ENCODE measurements at places on chromosomes 2 and 18. TPM values are rescaled to one million over a fixed set of nuclear protein-coding genes. Genes with fewer than 3 reads are reported as not detected.

The STPG4 gene
- polyA plus RNA-seq, result 0.14 TPM

The SLC23A3 gene
- 0.53 TPM for polyA plus RNA-seq

The TRABD2A gene
- 30.2 TPM for polyA plus RNA-seq

The ACAA2 gene
- polyA plus RNA-seq, result 33.8 TPM

The PRKAG3 gene
- not detected for polyA plus RNA-seq

The DNAJC5G gene
- polyA plus RNA-seq, result not detected

The CTLA4 gene
- polyA plus RNA-seq, result not detected

The SCN7A gene
- polyA plus RNA-seq, result 7.0 TPM

The C1GALT1C1L gene
- polyA plus RNA-seq, result 0.51 TPM

The DTYMK gene
- polyA plus RNA-seq, result 28.4 TPM

The RUFY4 gene
- not detected for polyA plus RNA-seq

The SRD5A2 gene
- not detected for polyA plus RNA-seq

The TAF4B gene
- 0.40 TPM for polyA plus RNA-seq

The BOLA3 gene
- polyA plus RNA-seq, result 28.1 TPM

The EPB41L3 gene
- 45.0 TPM for polyA plus RNA-seq

The ZC3H15 gene
- 70.6 TPM for polyA plus RNA-seq

The AGBL5 gene
- 41.6 TPM for polyA plus RNA-seq

The CHRNG gene
- polyA plus RNA-seq, result not detected

The CYRIA gene
- polyA plus RNA-seq, result 3.7 TPM

The NGEF gene
- 0.07 TPM for polyA plus RNA-seq

The NAT8 gene
- not detected for polyA plus RNA-seq

The ZNF513 gene
- polyA plus RNA-seq, result 11.1 TPM

The PFN4 gene
- polyA plus RNA-seq, result 0.52 TPM

The AMER3 gene
- not detected for polyA plus RNA-seq

The TLK1 gene
- 28.3 TPM for polyA plus RNA-seq

The EIF5B gene
- 25.2 TPM for polyA plus RNA-seq

The ADCYAP1 gene
- not detected for polyA plus RNA-seq

The APOB gene
- not detected for polyA plus RNA-seq

The MREG gene
- 2.3 TPM for polyA plus RNA-seq

The GLI2 gene
- polyA plus RNA-seq, result 5.2 TPM

The CNGA3 gene
- polyA plus RNA-seq, result not detected

The ZNF397 gene
- 9.7 TPM for polyA plus RNA-seq

The PPP1R1C gene
- polyA plus RNA-seq, result 0.41 TPM

The PLGLB1 gene
- polyA plus RNA-seq, result 0.56 TPM

The MOCOS gene
- 5.1 TPM for polyA plus RNA-seq

The FTCDNL1 gene
- polyA plus RNA-seq, result 0.10 TPM

The CD302 gene
- polyA plus RNA-seq, result 12.3 TPM

The EVX2 gene
- polyA plus RNA-seq, result not detected

The MTIF2 gene
- polyA plus RNA-seq, result 28.7 TPM

The CFAP65 gene
- polyA plus RNA-seq, result not detected

The DSG4 gene
- polyA plus RNA-seq, result not detected

The AGXT gene
- polyA plus RNA-seq, result not detected

The CLIP4 gene
- 71.4 TPM for polyA plus RNA-seq

The LHCGR gene
- polyA plus RNA-seq, result 3.4 TPM

The MSH6 gene
- 43.7 TPM for polyA plus RNA-seq

The SIX3 gene
- not detected for polyA plus RNA-seq

The THUMPD2 gene
- 11.7 TPM for polyA plus RNA-seq

The OBSL1 gene
- polyA plus RNA-seq, result 35.5 TPM

The ANKRD30B gene
- not detected for polyA plus RNA-seq

The FBLN7 gene
- 0.22 TPM for polyA plus RNA-seq

The DLGAP1 gene
- polyA plus RNA-seq, result 0.09 TPM

Measured in AG04450 (cell line).